ENCODE measurements at places on chromosomes 7 and 10. TPM values are rescaled to one million over a fixed set of nuclear protein-coding genes. Genes with fewer than 3 reads are reported as not detected.

GRCh38 chr7:98459529-98459928 is 58.6 kb upstream of the BAIAP2L1 start:
- DNase-seq, result no peak

DNA sequence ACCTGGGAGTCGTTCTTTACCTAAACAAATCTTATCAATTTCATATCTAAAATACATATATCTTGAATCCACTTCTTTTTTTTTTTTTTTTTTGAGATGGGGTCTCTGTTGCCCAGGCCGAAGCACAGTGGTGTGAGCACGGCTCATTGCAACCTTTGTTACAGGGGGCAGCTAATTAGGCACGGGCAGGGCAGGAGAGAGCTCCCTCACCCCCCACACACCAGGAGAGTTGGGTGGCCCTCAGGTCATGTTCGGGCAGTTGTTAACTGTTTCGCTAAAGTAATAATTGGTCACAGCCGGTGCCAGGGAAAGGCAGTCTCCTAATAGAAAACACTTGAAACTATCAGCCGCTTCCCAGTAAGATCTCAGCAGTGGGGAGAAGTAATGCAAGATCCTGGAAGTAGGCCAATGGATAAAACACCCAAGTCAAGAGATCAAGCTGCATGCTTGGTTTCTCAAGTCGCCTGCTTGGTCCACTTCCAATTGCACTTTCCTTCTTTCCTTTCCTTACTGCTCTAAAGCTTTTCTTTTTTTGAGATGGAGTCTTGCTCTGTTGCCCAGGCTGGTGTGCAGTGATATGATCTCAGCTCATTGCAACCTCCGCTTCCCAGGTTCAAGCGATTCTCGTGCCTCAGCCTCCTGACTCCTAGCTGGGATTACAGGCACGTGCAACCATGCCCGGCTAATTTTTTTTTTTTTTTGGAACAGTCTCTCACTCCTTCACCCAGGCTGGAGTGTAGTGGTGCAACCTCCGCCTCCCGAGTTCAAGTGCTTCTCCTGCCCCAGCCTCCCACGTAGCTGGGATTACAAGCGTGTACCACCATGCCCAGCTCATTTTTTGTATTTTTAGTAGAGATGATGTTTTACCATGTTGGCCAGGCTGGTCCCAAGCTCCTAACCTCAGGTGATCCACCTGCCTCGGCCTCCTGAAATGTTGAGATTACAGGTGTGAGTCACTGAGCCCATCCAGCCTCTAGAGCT is 21.3 kb upstream of the EFCAB10 start:
- DNase-seq, result no peak

GRCh38 chr7:46174196-46174580 is 253.1 kb upstream of the IGFBP3 start:
- no peak for DNase-seq

GRCh38 chr7:115058726-115059125 is 136.8 kb downstream of the MDFIC start:
- DNase-seq, result no peak

GRCh38 chr10:132989476-132990415 is 47.4 kb upstream of the CFAP46 start:
- DNase-seq, result no peak

DNA sequence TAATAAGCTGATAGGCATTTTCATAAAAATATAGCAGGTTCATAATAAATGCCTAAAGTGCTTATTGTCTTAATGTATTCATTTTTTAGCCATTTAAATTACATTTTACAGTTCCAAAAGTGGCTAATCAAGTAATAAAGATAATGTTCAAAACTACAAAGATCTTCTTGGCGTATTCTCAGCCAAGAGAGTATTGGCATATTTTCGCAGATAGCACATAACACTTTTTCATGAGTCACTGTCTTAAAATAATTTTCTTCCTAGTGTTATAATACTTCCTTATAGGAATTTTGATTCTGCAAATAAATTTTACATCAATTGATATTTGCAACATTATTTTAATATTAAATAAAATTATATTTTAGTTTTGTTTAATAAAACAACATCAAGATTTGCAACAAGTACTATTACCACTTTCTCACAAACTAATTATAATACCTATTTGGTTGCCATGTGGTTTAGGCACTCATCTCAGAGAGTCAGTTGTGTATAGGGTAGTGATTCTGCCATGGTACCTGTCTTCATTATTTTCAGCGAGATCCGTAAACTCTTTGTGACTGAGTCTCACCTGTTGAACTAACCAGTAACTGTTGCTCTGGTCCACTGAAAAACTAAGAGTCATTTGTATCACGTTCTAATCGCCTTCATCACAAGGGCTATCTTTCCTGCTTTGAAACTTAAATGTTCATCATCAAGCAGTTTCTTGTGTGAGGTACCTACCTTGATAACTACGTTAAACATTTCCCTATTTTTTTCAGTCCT is 152.5 kb upstream of the AKR1E2 start:
- DNase-seq, result no peak

GRCh38 chr10:131207584-131208532 is 103.7 kb downstream of the TCERG1L start:
- DNase-seq, result peak; percentile 74

GRCh38 chr7:2761131-2761624 is 73.2 kb downstream of the AMZ1 start:
- no peak for DNase-seq

- no peak for DNase-seq
Observed at GRCh38 chr7:7114575-7115291, 67.6 kb upstream of the C1GALT1 start.

GRCh38 chr7:18177815-18178660 is 150.4 kb upstream of the PRPS1L1 start:
- no peak for DNase-seq

GRCh38 chr7:20269726-20270125 is 52.5 kb upstream of the MACC1 start:
- no peak for DNase-seq

- DNase-seq, result no peak
Observed at GRCh38 chr10:69337296-69338132, 59.2 kb downstream of the HK1 start.

DNA sequence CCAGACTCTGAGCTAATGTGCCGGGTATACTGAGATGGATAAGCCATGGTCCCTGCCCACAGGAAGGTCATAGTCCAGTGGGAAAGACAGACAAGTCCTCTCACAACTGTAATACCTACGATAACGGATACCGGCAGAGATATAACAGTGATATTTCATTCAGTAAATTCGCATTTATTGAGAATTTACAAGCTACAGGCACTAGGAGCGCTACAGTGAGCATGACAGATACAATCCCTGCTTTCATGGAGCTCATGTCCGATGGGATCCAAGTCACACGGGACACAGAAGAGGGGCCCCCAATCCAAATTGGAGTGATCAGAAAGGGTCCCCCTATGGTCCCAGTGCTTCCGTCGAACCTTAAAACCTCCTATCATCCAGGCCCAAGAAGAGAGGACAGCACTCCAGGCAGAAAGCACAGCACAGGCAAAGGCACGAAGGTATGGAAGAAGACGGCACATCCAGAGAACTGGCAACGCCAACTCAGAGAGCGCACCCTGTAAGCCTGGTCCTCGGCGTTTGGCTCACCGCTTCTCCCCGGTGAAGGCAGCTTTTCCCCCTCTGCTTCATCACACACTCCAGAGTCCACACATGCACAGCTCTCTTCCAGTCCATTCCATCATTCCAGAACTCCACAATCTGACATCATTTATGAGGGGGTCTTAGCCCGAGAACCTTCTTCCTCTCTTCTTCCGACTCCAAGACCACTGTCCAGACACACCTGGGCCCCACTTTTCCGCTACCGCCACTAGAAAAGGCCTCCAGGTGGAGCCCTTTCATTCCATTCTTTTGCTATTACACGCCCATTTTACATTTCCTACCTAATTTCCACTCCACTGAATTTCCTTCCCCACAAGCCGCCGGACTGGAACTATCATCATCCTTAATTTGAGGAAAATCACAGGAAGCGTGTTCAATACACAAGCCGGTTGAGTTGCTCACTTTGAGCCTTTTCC is 47.8 kb upstream of the NKX2-3 start:
- no peak for DNase-seq

- peak; percentile 64 for DNase-seq
Observed at GRCh38 chr10:62616885-62617590, 187.5 kb upstream of the ADO start.

Gene IFIT2
- 2.9 TPM for total RNA-seq

Gene CYP2E1
- 2.9 TPM for total RNA-seq

Gene CDCA7L
- total RNA-seq, result 44.0 TPM

Data from vagina (tissue), 2 donors.